Omental fat pad (tissue), 4 donors: ENCODE measurements at places on chromosomes 6 and 20.

DNA sequence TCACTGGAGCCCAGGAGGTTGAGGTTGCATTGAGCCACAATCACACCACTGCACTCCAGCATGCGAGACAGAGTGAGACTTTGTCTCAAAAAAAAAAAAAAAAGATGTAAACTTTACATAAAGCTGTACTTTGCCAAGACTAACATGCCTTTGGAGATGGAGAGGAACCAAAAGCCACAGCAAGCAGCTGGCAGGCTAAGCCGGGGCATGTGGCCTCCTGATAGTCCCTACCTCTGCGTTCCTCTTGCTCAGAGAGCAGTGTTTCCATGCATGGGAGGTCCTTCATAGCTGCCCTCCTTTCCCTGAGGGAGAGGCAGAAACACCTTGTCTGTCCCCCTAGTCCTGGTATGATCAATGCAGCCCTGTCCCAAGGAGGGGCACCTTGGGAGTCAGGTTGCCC, 35.2 kb downstream of the SPATA2 start:
- no peak for DNase-seq

DNA sequence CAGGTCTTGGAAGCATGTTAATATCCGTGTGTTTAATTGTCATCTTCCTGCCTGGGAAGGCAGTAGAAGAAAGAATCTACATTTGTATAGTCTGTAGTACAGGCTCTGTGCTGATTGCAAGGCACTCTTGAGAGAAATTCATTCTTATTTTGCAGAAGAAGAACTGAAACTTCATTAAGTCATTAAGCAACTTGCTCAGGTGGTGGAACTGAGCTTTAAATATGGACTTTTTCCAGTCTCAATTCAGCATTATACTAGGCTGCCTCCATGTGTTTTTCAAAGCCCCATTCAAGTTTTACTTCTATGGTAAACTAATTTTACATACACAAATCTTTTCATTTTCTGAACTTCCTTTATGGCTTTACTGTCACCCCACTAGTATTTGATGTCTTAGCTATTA, 18.7 kb downstream of the ZNF451 start:
- DNase-seq = no peak

DNA sequence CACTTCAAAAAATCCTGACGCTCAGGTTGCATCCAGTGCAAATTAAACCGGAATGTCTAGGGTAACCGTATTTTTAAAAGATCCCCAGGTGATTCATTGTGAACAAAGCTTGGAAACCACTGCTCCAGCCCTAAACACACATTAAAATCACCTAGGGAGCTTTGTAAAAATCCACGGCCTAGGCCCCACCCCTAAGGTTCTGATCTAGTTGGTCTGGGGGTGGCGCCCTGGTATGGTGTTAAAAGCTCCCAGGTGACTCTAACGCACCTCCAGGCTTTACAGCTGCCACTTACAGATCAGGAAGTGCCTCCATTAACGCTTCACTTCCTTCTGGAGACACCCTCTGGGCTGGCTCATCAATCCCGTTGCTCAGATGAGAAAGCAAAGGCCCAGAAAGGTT, 92.2 kb downstream of the GRM4 start:
- no peak for DNase-seq

- DNase-seq = no peak
Measured at GRCh38 chr6:11341867-11342266, 109.4 kb upstream of the NEDD9 start.

- no peak for DNase-seq
Measured at GRCh38 chr6:26240157-26241032, 124.6 kb upstream of the BTN3A2 start.

GRCh38 chr6:67121115-67121514, 1414.1 kb upstream of the EYS start:
- DNase-seq = no peak

DNA sequence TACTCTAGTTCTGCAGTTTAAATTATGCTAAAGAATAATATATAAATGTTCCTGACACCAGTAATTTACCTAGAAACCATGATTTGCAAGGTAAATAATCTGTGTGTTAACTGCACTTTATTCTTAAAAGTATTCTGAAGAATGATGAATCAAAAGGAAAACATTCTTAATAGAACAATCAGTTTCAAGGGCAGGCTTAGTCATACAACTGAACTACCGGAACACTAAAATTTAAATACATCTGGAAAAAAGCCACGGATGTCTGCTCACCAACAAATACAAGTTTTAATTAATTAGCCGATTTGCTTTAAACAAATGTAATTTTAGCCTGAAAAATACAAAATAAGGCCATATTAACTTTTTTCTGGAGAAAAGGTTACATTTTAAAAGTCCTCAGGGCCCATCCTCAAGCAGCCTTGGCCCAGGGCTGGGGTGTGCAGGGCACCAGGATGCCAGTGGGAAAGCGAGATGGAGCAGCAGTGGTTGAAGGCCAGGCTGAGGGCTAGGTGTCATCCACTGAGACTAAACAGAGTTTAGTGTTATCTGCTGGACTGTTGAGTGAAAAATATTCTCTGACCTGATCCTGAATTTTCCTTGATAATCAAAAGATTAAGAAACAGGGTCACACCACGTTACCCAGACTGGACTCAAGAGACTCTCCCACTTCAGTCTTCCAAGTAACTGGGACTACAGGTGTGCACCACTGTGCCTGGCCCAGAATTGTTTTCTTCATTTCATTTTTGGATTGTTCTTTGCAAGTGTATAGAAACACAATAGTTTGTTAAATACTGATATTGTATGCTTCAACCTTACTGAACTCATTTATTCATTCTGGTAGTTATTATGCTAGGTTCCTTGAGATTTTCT, 88.2 kb upstream of the DST start:
- DNase-seq = no peak
